Effector CD8-positive, alpha-beta T cell (primary cell): ENCODE measurements at places on chromosomes 4 and X.

DNA sequence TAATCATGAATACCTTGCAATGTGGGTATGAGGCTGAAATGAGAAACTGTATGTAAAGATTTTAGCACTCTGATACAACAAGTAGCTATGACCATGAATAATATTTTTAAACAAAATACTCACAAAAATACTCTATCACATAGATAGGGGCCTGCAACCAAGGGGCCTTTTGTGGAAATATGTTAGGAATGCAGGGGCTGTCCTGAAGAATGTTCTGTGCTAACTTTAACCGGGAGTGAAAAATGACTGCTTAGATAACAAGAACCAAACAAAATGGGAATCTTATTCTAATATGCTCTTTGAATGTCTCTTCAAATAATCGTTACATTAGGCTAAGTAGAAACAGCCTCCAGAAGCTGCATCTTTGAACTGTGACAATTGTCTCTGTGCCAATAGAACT, 37.9 kb upstream of the GYPA start:
- no peak for DNase-seq

DNA sequence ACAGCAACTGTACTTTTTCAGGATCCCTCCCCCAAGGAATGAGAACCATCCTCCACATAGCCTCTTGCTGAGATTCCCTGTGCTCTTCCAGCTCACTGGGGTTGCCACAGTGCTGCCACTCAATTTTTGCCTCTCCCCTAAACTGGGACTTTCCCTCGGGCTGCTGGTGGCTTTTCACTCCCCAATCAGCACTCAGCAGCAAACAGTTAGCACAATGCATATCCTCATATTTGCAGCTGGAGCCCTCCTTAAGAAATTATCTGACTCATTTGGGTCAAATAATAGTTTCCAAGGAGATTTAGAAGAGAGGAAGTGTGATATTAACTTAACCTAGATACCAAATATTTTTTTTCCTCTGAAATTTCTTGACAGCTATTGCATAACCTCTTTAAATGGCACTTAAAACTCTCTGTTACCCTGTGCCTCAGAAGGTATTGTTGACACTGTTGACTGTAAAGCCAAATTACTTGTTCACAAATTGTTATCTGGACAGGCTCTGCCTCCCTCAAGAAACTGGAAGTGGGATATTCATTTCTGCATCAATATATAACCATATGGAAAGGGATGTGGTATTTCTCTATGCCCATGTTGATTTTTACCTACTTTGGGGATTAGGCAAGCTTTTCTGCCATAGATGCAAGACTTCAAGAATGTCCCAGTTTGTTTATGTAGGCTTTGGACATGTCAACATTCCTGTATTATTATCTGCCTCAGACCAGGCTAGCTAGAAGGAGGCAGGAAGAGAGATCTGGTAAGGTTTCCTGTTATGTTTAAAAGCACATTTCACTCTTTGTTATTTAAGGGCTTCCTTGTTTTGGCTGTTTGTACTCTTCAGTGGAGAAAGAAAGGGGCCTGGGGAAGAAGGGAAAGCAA, 58.0 kb downstream of the SEPTIN11 start:
- DNase-seq: no peak

DNA sequence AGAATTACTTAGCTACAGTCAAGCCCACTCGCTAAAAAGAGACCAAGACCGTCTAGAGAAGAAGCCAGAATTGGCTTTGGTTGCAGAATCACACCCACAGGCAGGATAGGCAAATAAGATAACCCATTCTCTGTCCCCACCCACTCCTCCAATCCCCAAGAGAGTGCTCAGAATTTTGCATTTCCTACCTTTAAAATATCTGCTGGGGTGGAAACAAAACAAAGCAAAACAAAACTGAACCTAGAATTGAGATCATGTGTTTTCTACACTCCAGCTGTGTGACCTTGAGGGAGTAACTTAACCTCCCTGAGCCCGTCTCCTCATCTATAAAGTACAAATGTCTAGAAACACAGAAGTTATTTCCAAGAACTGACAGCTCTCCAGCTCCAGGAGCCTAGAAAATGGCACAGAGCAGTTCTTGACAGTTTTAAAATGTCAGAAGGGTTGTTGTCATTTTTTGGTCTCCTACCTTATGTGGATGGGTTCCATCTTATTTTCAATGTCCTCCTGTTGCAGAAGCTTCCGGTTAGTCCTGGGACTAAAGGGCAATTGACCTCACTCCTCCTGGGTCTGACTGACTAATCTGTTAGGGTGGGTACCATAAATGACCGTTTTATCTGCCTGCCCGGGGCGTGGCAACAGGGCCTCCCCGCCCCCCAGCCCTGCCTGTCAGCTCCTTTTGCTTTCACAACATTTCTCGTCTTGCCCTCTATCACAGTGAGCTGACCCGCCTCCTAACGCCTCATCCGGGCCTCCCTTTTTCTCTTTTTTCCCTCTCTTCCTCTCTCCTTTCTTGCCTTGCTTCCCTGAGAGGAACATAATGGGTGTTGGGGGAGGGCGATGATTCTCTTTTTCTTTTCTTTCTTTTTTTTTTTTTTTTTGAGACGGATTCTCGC, 114.0 kb downstream of the RBM47 start:
- no peak for DNase-seq

- DNase-seq: no peak
These were observed 867.4 kb upstream of the PCDH10 start for GRCh38 chr4:132281733-132282132.

- no peak for DNase-seq
These were observed 44.1 kb upstream of the UPRT start for GRCh38 chrX:75229774-75230173.

- DNase-seq: no peak
These were observed 11.4 kb downstream of the EFNB1 start for GRCh38 chrX:68840256-68840655.

GRCh38 chr4:53541577-53542206, 49.6 kb downstream of the LNX1 start:
- DNase-seq: no peak

DNA sequence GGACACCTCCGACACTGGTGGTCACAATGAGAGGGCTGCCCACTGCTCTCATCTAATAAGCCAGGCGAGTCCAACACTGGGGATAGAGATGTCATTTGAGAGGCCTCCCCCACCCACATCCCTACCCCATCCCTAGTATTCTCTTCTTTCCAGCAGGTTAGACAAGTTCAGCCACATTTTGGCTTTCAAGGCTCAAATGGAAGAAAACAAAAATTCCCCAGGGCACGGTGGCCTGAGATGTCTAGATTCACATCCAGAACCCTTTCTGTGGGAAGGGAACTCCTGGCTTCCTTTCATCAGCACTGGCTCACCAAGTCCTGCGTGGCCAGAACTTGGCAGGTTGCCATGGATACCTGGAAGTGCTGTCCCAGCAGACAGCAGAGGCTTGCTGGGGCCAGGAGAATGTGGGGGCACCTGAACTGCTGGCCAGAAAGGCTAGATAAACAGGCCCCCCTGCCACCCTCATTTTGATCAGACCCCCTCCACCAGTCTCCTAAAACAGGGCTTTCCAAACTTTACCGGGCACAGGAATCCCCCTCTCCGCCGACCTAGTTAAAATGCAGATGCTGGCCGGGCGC, 1.3 kb upstream of the NYX start:
- DNase-seq: no peak

DNA sequence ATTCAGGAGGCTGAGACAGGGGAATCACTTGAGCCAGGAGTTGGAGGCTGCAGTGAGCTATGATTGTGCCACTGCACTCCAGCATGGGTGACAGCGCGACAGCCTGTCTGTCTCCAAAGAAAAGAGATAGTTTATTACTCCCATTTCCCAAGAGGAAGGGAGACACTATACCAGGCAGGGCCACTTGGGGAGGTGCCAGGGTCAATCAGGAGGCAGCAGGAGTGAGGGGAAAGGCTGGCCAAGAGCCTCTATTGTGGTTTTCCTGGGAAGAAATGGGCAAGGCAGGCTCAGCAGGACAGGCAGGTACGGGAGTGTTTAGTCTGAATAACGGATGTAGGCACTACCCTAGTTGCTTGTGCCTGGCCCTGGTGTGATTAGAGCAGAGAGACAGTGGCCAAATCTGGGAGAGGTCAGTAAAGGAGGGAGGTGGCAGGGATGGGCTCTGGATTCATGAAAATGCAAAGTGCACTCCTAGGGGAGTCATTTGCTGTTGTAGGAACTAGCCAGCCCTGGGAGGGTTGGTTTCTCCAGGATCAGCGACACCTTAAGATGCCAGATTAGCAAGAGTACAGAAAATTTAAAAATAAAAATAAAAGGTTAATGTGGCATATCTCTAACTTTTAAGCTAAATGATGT, 20.2 kb upstream of the CDKN2AIP start:
- no peak for DNase-seq

DNA sequence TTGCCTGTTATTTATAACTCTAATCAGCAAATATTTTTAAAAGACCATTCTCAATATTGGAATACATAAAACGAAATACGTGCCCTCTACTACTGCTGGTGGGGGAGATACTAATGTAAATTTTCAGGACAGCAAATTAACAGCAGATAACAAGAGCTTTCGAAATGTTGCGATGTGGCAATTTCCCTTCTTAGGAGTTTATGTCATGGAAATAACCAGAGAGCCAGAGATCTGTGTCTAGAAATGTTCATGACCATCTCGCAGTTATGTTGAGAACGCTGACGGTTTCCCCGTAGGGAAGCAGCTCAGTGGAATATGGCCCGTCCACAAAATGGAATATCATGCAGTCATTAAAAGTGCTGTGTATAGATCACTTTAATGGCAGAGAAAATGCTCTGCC, 238.4 kb upstream of the PSAPL1 start:
- DNase-seq: no peak

DNA sequence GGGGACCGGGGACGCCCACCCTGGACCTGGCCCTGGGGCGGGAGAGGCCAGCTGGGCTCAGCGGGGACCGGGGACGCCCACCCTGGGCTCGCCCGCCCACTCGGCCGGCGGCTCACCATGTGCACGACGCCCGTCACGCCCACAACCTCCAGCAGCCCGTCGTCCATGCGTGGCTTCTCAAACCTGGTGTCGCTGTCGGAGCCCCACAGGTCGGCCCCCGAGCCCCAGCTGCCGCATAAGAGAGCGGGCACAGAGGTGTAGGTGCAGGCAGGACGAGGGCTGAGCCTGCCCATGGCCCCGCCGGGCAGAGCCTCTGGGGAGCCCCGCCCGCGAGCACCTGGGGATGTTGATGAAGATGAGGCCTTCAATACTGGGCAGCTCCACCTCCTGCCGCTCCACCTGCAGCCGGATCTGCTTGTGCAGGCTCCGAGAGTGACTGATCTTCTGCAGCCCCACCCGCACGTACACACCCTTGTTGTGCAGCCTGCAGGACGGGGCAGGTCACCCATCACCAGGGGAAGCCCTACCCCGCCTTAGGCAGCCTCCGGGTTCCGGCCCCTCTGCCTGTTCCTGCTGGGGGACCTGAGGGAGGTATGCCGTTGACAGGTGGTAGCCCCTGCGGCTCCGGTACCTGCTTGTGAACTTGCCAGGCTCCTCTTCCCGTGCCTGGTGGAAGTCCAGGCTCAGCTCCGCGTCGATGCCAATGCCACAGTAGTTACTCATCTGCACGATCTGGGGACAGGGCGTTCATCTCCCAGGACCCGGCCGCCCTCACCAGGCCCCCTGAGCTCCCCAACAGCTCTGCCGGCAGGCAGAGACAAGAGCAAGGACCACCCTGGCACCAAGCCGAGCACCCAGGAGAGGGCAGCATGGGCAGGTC, 11.8 kb downstream of the DGKQ start:
- DNase-seq: no peak

DNA sequence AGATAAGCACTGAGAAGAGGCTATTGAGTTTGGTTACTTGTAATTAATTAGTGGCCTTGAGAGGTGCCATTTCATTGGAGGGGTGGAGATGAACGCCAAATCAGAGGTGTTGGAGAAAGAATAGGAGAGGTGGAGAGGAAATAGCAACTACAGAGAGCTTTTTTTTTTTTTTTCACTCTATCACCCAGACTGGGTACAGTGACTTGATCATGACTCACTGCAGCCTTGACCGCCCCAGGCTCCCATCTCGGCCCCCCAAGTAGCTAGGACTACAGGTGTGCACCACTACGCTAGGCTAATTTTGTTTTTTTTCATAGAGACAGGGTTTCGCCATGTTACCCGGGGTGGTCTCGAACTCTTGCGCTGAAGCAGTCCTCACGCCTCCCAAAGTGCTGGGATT, 5.2 kb downstream of the NHS start:
- no peak for DNase-seq

DNA sequence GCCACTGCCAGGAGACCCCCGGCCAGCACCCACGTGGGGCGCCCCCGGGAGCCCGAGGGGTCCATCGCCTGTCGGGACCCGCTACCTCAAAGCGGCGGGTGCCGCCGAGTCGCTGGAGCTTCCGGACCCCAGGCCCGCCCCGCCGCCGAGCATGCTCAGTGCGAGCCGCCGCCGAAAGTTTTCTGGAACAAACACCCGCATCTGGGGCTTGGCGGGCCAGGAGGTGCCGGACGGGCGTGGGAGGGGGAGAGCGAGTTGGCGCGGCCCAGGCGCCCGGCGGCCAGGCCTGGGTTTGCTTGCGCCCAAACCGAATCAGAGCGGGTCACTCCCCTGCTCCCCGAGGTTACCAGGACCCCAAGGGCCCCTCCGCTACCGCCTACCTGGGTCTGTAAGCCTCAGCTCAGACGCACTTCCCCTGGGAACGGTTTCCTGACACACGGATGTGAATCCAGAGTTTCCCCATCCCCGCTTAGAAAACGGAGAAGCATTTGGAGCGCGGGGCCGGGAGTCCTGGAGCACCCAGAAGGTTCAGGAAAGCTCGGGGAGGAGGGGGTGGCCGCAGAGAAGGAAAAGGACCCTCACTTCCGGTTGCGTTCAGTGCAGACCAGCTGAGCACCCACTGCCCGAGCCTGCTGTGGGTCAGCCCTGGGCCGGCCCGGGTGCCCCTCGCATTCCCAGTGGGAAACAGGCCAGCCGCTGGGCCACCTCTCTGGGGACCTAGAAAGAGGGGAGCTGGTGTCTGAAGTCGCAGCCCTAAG, at the start of gene EVC2:
TSS of gene EVC2 (minus strand) at position 111 of the 758 bp plus-strand sequence. CDS start at position 65, 46 bp downstream.
- no peak for DNase-seq

DNA sequence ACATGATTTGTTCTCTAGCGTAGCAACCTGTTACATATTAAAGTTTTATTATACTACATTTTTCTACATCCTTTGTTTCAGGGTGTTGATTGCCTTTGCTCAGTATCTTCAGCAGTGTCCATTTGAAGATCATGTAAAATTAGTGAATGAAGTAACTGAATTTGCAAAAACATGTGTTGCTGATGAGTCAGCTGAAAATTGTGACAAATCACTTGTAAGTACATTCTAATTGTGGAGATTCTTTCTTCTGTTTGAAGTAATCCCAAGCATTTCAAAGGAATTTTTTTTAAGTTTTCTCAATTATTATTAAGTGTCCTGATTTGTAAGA, 2.4 kb downstream of the ALB start:
- DNase-seq: no peak

DNA sequence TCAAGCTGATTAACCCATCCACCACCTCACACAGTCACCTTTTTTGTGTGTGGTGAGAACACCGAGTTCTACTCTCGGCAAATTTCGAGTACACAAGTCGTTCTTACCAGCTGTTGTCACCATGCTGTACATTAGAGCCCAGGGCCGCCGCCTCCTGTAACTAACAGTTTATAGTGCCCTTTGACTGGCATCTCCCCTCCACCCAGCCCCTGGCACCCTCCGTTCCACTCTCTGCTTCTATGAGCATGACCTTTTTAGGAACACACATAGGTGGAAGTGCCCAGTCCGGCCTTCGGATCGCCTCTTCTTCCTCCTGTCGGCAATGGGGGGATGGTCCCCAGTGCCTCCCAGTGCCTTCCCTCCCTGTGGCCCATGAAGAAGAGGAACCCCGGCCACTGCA, 141.4 kb downstream of the STK32B start:
- DNase-seq: no peak
